ENCODE measurements at places on chromosomes 12 and 14. TPM values are rescaled to one million over a fixed set of nuclear protein-coding genes. Genes with fewer than 3 reads are reported as not detected.
A peak's percentile ranks its signal among the peaks of the same experiment; 100 is the strongest.

DNA sequence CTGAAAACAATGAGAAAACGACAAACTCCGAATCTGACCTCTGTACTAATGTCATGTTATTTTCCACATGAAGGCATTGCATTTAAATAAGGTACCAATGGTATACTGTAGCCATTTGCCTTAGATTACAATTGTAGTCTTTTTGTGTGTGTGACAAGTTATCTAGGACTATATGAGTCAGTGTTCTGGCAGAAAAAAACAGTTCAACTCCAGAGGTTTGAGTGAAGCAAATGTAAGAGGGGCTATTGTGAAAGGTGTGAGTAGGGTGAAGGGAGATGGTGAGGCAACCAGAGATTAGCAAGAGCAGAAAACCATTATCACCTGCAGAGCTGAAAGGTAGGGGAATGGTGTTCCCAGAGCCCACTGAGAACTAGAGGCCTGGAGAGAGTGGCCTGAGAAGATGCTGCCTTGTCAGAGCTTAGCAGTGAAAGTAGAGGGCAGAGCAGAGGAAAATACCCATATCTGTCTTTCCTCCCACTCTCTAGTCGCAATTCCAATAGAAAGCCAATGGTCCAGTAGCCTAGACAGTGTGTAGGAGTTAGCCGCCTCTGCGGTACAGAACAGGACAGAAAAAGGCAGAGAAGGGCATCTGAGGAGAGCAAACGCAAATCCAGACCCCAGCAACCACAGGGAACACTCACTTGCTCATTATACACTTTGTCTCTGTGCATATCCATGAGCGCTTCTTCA, 112.2 kb downstream of the DYRK2 start:
- no peaks in the 10 kb centered on the region for H3K4me1 ChIP-seq
- H3K36me3 ChIP-seq = no peaks in the 10 kb centered on the region
- no peak for DNase-seq
- H3K27me3 ChIP-seq = no peaks in the 10 kb centered on the region
- no peak overlapping the region for H3K4me3 ChIP-seq

DNA sequence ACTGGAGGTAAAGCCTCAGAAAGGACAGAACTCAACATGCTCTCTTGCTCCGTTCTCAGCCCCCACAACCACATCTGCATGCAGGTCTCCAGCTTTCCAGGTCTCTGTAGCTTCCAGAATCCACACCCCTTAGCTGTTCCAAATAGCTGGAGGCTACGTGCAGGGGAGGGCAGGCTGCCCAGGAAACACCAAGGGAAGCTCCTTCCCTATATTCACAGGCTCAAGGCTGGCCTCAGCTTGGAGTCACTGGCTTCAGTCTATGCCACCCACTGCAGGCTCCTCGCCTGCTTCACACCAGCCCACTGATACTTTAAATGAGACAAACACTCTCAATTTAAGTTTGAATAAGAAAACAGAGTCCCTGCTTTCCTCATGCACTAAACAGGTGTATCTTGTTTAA, 73.3 kb downstream of the ASCL4 start:
- H3K27me3 ChIP-seq = peaks cover 33% of the 10 kb centered on the region
- no peak overlapping the region for H3K4me3 ChIP-seq
- no peaks in the 10 kb centered on the region for H3K36me3 ChIP-seq
- no peak for DNase-seq

- H3K4me3 ChIP-seq = no peak overlapping the region
- H3K4me1 ChIP-seq = no peaks in the 10 kb centered on the region
- H3K27ac ChIP-seq = peak overlapping the region; percentile 52
Observed at GRCh38 chr14:90651271-90651804, 164.9 kb downstream of the TTC7B start.

The SMIM41 gene
- total RNA-seq = 5.7 TPM

DNA sequence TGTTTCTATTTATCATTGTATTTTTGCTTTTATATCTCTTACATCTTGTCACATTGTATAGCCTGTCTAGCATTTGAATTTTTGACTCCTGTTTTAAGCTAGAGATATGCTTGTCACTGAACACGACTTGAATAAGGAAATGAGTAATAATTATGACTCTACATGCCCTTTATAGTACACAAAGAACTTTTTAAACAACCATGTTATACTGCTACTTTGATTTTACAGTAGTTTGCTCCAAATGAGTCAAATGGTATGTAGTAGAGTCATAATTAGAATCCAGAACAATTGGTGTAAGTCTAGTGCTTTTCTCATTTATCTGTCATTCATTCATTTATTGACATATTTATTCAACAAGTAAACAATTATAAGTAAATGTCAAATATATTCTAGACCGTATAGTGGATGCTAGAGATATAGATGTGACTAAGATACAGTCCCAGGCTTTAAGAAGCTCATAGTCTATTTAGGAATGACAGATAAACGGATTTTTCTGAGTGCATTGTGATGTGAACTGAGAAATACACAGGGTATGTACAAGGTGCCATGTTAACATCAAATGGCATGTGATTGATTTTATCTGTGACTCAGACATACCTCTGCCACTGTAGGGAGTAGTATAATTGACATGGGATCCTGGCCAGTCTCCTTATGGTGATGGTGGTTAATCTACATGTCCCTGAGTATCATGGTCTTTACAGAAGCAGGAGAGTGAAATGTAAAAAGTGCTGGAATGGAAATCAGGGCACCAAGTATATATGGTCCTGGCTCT, 799.7 kb downstream of the DIO2 start:
- H3K27me3 ChIP-seq = no peaks in the 10 kb centered on the region
- no peaks in the 10 kb centered on the region for H3K36me3 ChIP-seq
- no peak overlapping the region for H3K27ac ChIP-seq
- peaks cover 20% of the 10 kb centered on the region for H3K4me1 ChIP-seq
